ENCODE measurements at places on chromosomes 12 and 14. TPM values are rescaled to one million over a fixed set of nuclear protein-coding genes. Genes with fewer than 3 reads are reported as not detected.

Gene NTS
- not detected for total RNA-seq

Gene TMEM30B
- 3.5 TPM for total RNA-seq

DNA sequence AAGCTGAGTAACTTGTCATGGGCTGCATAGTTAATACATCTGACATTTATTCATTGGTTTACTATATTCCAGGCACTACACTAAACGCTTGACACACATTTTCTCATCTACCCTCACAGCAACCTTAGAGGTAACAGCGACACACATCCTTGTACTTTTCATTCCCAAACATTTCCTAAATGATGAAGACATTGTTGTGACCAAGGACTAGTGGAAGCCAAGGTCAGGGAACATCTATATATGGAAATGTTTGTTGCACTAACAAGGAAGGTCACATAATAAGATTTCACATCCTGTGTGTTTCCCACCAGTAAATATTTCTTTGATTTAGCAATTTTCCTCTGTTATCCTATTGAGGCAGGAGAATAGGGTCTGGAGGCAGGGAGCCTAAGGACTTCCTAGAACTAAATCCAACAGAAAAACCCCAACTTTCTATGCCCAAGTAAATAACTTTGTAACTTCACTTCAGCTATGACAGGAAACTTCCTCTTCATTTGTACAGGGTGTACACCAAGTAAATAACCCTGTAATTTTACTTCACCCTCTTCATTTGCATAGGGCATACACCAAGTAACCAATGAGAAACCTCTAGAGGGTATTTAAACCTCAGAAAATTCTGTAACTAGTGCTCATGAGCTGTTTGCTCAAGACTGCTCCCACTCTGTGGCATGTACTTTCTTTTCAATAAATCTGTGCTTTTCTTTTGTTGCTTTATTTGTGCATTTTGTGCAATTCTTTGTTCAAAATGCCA, 48.4 kb downstream of the ZNF641 start:
- no peak for DNase-seq

Gene SLC10A1
- total RNA-seq: not detected

DNA sequence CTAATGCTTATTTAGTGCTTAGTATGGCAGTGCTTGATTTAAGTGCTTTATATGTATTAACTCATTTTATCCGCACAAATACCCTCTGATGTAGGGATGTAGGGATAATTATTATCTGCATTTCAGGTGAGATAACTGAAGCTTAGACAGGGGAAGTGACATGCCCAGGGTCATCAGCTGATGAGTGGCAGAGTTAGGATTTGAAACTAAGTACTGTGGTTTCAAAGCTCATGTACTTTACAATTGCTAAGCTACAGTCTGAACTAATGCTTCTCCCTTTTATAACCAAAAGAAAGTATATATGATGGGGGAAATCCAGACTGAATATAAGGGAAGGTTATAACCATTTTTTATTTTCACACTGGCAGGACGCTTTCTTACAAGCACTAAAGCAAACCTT, 229.6 kb upstream of the NAV3 start:
- no peak for DNase-seq

Gene RAN
- total RNA-seq: 294 TPM

GRCh38 chr12:49583366-49584094, 15.6 kb upstream of the MCRS1 start:
- no peak for DNase-seq

GRCh38 chr12:69501154-69501895, 31.1 kb downstream of the FRS2 start:
- DNase-seq: no peak

Gene IL22
- 0.50 TPM for total RNA-seq

Gene LTB4R
- total RNA-seq: 23.1 TPM

Gene GPRC5D
- total RNA-seq: not detected

DNA sequence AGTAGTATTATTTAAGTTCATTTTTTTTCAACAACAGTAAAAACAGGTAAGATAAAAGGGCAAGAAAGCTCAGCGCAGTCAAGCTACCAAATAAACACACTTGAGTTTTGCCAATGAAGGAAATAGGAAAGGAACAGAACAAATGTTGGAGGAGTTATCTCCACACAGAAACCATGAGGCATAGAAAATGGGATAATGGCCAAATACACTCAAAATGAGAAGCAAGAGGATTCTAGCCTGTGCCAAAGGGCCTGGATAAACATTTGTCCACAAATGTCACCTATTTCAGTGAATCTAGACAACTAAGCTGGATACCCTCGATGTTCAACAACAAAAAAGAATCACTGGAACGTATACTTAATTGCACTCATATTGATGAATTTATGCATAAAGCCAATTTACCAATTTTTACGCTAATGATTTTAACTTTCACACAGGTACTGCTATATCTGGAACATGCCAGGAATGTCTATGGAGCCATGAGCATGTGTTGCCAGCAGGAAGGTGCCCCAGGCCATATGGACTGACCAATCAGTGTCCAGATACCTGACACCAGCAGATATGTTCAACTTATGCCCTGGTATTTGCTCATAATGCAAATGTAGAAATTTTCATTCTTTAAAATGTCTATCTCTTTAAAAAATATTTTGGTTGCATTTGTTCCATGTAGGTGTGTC, 21.1 kb downstream of the ST8SIA1 start:
- DNase-seq: no peak

Gene OAS1
- total RNA-seq: 16.0 TPM

- DNase-seq: no peak
Observed at GRCh38 chr14:99189201-99189801, 82.7 kb downstream of the BCL11B start.

Gene OAS2
- total RNA-seq: 35.4 TPM

Gene KRR1
- total RNA-seq: 98.0 TPM

- no peak for DNase-seq
Observed at GRCh38 chr12:119417440-119417839, 82.9 kb downstream of the CCDC60 start.

Gene SCNN1A
- 2.1 TPM for total RNA-seq

DNA sequence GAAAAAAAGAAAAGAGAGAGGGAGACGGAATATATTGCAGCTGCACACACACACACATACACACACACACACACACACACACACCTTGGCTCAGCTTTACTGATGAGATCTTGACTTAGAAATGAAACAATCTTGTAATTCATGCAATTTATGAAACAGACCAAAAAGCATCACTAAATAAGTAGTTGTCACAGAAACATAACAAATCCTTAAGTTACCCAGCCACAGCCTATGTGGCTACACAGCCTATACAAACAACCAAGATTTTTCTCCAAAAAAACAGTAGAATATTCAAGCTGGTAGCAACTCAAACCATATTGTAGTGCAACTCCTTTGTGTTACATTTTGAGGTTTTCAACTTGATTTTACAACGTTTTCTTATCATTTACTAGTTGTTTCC, 37.9 kb upstream of the GNG2 start:
- DNase-seq: no peak

GRCh38 chr12:229441-230191, 15.7 kb upstream of the SLC6A12 start:
- DNase-seq: no peak

DNA sequence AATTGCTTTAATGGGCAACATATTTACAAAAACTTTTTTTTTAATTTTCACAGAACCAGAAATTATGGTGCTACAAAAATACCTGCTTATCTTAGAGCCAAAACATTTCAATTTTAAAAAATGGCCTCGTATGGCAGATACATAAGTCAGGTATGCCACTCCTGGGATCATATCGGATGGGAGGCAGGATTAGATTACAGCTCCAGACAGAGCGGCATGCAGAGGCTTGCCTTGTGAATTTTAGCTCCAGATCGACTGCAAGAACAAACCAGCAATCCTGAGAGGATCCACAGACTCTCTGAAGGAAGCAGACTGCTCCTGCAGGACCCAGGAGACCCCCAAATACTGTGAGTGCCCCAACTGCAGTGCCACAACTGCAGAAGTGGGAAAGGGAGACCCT, 169.3 kb upstream of the AMIGO2 start:
- no peak for DNase-seq

DNA sequence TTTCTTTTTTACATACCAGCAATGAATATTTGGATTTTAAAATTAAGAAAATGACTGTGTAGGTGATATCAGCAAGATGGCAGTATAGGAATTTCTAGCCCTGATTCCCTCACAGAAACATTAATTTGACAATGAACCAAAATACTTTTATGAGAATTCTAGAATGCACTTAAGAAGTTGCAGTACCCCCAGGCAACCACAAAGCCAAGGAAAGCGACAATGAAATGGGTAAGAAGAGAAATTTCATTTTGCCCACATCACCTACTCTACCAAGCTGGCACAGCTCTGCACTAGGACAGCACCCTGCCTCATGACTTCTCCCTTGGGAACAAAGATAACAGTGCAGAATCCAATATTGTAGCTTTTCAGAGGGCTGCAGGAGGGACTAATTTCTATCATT, 6.6 kb downstream of the OR9K2 start:
- DNase-seq: no peak

All from T-helper 17 cell (primary cell).